ENCODE measurements at places on chromosomes 11 and 22.
A peak's percentile ranks its signal among the peaks of the same experiment; 100 is the strongest.

DNA sequence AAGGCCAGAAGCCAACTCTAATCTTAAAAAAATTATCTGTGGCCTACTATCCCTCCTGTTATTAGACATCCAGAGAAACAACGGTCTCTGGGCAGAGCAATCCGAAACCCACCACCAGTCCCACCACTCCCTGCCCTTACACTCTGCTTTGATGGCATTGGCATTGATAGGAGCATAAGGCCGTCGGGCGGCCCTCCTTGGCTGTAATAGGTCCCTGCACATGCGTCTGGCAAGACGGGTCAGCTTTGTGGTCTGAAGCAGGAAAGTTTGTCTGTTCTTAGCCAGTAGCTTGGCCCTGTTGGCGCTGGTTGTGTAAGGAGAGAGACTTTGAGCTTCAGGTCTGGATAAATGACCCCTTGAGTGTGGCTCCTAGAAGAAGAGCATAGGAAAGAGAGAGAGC is 3.8 kb upstream of the TUT1 start:
- DNase-seq = no peak

GRCh38 chr22:31295831-31296657 is 3.8 kb upstream of the PIK3IP1 start:
- no peak for DNase-seq

DNA sequence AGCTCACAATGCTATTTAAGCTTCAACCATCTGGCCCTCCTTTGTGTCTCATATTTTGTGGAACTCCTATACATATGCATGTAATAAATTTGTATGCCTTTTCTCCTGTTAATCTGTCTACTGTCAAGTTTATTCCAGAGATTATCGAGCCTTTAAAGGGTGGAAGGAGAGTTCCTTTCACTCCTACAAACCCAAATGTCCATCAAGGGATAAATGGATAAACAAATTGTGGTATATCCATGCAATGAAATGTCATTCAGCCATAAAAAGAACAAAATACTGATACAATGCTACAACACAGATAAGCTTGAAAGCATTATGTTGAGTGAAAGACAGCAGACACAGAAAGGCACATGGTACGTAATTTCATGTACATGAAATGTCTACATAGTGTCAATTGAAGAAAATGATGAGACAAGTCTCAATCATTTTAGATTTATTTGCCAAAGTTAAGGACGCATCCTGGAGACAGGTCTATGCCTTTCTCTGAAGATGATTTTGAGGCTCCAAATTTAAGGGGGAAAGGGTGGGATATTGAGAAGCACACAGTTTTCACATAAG is 17.7 kb upstream of the FEZ1 start:
- no peak for DNase-seq

- DNase-seq = no peak
These were observed 47.6 kb upstream of the NAV2 start for GRCh38 chr11:19664886-19665548.

DNA sequence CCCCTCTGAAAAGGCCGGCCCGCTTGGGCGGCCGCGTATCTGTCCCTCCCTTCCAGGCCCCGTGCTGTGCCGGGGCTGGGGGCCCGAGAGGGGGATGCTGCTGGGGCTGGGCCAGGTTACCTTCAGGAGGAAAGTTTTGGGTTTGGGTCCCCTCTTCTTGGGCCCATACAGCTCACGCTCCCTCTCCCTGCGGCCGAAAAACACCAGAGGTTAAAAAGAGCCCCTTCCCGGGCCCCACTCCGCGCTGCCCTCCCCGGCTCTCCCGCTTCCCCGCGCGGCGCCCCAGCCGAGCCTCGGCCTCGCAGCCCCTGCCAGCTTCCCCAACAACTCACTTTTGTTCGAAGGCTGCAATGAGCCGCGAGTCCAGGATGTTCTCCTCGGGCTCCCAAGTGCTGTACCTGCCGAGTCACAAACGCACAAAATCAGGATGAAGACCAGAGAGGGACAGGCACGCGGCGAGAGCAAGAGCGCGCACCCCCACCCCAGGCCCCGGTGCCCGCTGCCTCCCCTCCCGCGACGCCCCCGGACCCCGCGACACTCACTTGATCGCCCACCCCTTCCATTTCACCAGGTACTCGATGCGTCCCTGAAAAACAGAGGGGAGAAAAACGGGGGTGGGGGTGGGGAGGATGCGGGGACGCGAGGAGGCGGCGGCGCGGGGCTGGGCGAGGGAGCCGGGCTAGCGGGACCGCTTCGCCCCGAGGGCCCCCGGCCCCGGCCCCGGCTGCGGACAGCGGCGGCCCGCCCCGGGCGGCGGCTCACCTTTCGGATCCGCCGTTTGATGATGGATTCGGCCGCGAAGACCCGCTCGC is 450 bp downstream of the CBX6 start:
- peak; percentile 77 for DNase-seq

- DNase-seq = no peak
These were observed 113.5 kb downstream of the GUCY1A2 start for GRCh38 chr11:106904826-106905225.

DNA sequence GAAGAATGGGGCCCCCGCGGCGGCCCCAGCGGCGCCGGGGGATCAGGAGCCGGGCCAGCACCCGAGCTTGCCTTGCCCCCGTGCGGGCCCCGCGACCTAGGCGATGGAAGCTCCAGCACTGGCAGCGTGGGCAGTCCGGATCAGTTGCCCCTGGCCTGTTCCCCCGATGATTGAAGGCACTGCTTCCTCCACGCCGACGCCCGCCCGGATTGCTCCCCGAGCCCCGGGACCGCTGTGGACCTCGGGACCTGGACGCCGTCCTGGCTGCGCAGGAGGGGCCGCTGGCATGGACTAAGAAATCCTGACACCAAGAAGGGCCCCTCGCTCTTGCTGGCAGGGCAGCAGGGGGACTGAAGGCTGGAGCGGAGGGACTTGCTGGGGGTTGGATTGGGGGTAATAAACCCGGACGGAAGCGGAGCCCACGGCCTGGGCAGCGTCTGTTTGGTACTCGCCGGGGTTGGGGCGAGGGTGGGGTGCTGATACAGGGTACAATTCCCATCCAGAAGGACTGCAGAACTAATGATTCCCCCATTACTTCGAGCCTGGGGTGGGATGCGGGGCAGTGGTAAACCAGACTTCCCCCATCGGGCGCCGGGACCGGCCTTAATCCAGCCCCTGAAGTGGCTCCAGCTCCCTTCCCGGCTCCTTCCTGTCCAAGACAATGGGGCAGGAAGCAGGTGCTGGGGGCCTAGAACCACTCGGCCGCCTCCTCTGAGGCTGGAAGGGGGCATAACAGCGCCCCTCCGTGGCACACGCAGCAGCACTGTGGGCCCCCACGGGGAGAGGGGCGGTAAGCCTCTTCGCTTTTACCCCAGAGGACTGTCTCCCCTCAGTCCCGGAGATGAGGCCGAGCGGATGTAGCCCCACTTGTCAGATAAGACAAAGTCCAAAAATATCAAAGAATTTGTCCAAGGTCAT is 1.0 kb downstream of the CCDC85B start:
- no peak for DNase-seq

DNA sequence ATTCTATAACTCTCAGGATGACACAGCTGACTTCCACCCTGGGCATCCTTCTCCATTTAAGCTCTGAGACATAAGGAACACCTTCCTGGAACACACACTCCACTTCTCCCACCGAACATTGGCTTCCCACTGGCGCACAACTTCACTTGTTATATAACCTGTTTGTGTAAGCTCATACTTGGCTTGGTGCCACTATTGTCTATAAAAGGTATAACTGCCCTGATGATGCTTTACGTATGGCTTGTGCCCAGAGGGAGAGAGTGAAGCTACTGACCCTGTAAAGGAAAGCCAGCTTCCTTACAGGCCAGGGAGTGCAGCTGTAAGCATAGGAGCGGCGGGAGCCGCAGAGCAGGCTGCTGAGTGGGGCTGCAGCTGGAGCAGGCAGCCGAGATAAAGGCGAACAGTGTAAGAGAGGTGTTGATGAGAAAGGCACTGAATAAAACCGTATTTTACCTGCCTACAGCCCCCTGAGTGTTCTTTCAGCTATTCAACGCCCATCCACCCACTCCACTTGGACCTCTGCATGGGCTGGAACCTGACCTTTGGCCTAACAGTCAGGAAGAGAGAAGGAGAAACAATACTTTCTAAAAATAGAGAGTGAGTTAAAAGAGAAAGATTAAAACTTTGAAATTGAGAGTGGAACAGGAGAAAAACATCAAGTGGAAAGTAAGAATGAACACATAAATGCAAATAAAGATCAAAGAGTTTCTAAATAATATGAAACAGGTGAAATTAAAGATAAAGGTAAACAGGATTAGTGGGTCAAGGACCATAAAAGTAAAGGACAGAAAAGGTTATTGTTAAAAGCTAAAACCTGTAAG is 252.1 kb upstream of the ARHGAP42 start:
- DNase-seq = no peak

DNA sequence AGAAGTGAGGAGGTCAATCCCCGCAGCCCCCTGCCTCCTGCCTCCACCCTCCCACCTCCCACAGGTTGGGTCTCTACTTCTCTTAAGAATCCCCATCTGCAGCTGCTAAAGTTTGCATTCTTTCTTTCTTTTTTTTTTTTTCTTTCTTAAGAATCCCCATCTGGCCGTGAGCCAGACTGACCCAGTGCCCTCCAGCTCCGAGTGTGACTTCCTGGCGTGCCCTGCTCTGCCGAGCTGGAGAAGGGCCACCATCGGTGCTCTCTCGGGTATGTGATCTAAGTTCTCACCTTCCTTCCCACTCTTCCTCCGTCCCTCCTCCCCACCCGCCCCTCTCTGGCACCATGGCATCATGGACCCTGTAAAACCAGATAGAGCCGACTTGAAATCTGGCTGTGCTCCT is 66.7 kb upstream of the LMO1 start:
- no peak for DNase-seq

GRCh38 chr11:27304514-27304913 is 58.5 kb downstream of the CCDC34 start:
- no peak for DNase-seq

DNA sequence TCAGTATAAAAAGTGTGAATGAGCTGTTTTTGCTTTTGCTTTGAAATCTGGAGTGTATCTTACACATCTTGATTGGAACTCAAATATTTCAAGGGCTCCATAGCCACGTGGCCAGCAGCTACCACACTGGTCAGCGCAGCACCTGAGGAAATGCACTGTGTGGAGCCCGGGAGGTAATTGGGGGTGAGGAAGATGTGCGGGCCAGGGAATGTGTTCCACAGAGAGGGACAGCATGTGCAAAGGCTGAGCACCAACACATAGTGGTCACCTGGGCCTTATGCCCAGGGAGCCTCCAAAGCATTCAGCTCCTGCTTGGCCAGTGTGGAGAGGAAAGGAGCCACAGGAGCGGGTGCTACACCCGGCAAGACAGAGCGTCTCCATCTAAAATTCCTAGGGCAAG is 20.8 kb downstream of the RELT start:
- DNase-seq = no peak

- no peak for DNase-seq
These were observed 180.6 kb upstream of the ARHGAP20 start for GRCh38 chr11:110892741-110893285.

- no peak for DNase-seq
These were observed 599 bp downstream of the TIMM10B start for GRCh38 chr11:6481924-6482275.

DNA sequence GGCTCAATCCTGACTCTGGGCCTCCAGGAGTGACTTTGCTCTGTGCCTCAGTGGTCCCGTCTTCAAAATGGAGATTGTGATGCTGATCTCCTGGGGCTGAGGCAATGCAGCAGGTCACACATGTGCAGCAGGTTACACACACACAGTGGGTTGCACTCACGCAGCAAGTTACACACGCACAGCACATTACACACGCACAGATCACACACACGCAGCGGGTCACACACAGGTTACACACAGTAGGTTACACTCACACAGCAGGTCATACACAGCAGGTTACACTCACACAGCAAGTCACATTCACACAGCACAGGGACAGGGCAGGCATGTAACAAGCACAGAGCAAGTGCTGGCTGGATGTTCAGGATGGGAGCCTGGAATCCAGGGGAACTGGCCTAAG is 11.3 kb downstream of the C11orf24 start:
- no peak for DNase-seq

DNA sequence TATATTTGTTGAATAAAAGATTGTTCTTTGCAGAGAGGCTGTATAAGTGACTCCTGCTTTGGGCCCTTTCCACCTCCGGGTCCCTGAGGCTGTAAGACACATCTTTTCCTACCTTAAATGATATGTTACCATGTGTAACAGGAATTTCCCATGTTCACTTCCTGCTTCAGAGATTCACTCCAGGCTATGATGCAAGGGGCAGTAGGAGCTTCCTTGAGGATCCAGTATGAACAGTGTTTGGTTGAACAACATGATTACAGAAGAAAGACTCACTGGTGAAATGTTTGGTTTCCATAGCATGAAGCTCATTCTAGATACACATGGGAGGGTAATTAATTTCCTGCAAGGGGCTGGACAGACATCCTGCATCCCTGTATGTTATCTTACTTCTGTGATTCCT is 25.6 kb upstream of the ZDHHC13 start:
- no peak for DNase-seq

GRCh38 chr11:61966734-61967115 is 709 bp downstream of the FTH1 start:
- no peak for DNase-seq

DNA sequence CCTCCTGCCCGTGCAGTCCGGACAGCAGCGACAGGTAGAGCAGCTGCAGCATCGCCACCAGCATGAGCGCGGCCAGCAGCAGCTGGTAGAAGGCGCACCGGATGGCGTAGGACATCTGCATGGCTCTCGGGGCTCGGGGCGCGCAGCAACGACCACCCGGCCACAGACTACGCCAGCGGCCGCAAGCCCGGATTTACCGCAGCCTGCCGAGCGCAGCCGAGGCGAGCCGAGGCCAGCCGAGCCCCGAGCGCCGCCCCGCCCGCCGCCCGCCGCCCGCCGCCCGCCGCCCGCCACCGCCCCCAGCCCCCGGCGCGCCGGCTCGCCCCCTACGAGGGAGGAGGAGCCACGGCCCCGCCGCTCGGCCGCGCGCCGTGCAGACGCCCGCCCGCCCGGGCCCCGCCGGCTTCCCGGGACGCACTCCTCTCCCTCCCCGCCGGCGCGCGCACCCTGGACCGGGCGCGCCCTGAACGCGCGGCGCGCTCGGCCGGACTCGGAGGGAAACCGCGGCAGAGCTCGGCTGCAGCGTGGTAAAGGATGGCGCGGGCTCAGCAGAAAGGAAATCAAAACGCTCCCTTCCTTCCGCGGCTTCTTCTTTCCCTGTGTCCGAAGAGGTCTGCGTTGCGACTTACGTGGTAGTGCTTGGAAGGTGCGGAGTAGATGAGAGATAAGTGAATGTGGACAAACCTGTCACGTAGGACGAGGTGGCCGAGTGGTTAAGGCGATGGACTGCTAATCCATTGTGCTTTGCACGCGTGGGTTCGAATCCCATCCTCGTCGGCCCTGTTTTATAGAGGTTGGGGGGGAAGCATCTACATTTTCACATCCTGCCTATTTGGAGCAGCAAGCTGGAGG is at the start of gene B4GAT1:
Gene B4GAT1 (minus strand): TSS at position 205 of the 852 bp plus-strand sequence. CDS start 84 bp downstream, at position 121.
- DNase-seq = peak; percentile 97

DNA sequence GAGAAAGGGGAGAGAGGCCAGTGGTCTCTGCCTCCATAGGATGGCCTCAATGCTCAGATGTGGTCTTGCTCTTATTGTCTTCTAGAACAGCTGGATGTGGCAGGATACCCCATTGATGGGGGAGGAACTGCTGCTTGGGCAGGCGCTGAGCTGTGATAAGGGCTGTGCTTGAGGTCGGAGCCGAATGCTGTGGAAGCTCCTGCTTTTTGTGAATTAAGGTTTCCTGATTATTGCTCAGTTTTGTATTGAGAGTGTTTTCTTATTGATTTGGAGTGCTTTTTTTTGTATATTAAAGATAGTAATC is 57.2 kb downstream of the CABIN1 start:
- DNase-seq = no peak

All from vagina (tissue), 2 donors.